NCI-H524 (cell line): ENCODE measurements at places on chromosomes 12 and 14.

DNA sequence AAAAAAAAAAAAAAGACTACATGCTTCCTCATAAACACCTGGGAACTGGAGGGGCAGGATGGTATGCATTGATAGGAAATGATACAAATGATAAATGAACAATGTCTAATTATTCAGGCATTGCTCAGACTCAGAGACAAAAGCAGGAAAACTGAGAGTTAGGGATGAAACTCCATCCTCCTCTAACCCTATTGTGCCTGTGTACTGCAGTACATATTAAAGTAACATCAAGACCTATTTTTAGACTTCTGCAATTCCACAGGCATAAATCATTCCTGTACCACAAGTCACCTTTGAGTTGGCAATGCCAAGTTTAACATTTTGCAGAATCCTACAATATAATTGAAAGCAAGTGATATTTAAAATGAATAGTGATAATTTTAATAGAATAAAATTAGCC is 156.5 kb upstream of the USP15 start:
- no peak for DNase-seq

DNA sequence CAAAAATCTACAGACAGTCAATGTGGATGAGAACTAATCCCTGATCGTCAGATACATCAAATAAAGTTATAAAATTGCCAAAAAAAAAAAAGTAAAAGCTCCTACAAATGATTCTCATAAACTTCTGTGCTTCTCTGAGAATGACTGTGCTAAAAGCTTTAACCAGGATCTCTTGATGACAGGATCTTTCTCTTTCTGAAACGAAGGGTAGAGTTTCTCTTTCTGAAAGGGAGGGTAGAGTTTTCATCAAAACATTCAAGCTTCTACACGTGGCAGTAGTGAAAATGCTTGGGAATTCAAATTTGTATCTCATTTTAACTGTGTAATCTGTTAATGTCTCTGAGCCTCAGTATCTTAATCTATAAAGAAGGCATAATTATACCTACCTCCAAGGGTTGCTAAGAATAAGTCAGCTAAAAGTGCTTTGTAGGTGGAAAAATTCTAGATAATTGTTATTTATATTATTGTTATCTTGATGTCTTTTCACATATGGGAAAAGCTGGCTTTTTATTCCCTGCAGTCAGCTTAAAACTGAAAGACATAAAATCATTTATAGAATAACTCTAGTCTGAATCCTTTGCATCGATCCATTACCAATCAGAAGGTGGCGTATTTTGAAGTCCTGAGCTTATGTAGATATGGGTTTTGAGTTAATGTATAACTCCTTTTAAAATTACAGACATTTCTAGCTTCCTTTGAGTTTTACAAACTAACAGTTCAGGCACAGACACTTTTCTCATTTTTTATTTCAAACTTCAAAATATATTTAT is 157.4 kb downstream of the DACT1 start:
- DNase-seq, result no peak

- no peak for DNase-seq
These were observed 876.3 kb upstream of the FOXG1 start for GRCh38 chr14:27890259-27890658.

DNA sequence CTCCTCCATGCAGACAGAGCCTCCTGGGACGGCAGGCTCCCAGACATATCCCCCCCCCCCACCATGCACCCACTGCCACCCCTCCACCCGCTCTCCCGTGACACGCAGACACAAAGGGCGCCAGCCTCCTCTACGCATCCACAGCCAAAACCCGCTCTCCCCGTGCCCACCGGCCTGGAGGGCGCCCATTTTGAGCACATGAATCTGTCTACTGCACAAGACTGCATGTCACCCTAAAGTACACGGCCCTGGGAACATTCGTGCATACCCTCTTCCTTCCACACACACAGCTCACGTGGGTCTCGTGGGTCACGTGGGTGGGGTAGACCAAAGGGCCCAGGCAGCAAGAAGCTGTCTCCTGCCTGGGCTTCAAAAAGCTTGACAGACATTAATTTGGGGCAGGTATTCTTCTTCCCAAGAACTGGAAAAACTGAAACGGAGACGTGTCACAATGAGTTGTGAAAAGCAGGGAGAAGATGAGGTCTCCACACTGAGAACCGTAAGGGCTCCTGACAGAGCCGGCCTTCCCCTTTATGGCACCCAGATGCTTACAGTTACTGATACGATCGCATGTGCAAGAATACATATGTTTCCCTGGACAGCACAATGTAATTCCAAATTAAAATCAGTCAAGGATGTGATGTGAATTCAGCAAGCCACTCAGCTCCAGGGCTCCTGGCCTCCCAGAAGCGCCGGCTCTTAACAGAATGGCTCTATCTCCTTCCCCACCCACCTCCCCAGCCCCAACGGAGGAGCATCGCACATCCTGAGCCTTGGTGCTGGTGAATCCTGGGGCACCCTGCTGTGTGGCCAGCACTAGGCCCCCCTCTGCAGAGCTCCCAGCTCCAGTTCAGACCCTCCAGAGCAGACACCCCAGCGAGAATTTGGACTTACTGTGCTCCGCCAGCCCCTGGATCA is 1.9 kb downstream of the TGFB3 start:
- DNase-seq, result no peak

DNA sequence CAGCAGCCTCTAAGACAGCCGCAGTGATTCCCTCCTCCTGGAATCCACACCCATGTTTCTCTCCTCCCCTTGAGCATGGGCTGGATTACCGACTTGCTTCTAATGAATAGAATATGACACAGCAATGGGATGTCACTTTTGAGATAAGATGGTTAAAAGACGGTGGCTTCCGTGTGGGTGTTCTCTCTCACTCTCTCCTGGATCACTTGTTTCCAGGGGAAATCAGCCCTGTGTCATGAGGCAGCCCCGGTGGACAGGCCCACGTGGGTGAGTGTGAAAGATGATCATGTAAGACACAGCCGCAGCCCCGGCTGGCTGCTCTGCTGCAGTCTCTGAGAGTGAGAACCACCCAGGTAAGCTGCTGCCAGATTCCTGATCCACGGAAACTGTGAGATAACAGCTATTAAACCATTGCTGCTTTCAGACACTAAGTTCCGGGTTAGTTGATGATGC is 10.7 kb downstream of the MOAP1 start:
- DNase-seq, result peak; percentile 86

DNA sequence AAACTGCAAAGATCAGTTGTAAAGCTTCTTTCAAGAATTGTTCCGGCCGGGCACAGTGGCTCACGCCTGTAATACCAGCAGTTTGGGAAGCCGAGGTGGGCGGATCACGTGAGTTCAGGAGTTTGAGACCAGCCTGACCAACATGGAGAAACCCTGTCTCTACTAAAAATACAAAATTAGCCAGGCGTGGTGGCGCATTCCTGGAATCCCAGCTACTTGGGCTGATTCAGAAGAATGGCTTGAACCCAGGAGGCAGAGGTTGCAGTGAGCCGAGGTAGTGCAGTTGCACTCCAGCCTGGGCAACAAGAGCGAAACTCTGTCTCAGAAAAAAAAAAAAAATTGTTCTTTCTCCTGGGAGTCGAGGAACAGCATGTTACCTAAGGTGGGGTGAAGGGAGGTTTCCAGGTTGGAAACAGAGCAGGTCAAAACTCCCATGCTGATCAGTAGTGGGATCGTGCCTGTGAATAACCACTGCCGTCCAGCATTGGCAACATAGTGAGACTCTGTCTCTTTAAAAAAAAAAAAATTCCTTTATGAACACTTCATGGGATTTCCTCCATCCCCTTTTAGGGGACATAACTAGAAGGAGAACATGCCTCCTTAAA is 13.9 kb downstream of the FBXO34 start:
- no peak for DNase-seq

GRCh38 chr14:34181338-34181737 is 230.5 kb upstream of the EGLN3 start:
- DNase-seq, result no peak

DNA sequence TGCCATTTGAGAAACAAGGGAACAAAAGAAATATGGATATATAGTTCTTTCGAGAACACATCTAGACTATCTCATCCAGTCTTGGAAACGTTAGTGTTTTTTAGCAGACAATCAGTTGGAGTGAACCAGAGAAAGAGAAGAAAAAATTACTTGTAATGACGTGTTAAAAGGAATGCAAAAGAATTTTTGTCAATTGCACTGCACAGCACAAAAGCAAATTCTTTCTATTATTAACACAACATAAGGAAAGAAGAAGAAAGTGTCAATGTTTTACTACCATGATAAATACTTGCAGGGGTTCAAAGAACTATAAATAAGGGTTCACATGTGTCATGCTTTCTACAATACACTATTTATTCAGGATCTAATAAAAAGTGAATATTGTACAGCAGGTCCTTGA is 27.5 kb upstream of the GSG1 start:
- no peak for DNase-seq

DNA sequence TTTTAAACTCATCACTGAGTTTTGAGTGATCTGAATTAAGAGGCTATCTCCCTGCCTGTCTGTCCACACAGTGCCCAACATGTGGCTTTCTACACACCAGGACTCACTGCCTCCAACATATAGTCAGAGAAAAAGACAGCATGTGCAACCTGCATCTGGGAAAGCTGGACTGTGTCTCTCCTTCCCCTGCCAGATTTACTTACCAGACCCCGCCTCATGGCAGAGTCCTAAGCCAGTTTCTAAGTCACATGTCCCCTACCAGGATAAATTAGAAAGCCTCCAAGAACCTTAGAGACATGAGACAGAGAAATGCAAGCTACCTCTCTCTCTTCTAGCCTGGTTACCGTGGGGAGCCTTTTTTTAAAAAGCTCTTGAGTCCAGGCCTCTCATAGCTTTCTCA is 2.7 kb upstream of the HDAC7 start:
- DNase-seq, result no peak

- peak; percentile 42 for DNase-seq
These were observed 25.1 kb downstream of the PRKAB1 start for GRCh38 chr12:119692997-119693396.

DNA sequence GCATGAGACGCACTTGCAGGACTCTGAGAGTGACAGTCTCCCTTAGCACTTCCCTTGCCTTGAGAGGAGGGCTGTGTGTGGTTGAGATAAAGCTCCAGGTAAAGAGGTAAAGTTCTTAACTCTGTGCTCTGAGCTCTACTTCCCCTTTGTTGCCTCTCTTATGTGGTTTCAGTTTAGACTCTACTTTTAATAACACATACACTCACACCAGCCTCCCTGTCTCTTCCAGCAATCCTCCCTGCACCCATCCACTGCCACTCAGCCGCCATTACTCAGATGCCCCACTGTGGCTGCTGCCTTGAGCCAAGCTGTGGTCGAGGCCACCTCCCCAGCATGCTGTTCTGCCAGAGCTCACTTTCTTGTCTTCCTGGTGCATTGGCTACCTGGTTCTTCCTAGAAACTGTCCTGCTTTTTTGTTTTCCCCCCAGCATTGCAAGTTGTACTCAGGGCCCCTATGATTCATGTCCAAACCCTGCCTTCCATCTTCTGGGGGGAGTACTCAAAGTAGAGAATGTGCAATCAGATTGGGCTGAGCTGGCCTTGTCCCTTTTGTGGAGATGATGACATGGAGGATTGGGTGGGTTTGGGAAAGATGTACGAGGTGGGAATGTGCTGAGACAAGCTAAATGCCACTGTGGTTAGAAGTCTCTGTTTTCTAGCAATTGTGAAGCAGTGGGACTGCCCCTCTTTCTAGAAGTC is 115.5 kb upstream of the PARP11 start:
- DNase-seq, result no peak

GRCh38 chr14:37202265-37202664 is 4.5 kb downstream of the MIPOL1 start:
- no peak for DNase-seq

GRCh38 chr12:129145381-129145780 is 292.1 kb downstream of the GLT1D1 start:
- DNase-seq, result peak; percentile 42

GRCh38 chr12:109764123-109764522 is 50.5 kb downstream of the FAM222A start:
- DNase-seq, result peak; percentile 15

GRCh38 chr12:56668197-56668457 is 20.0 kb downstream of the PTGES3 start:
- DNase-seq, result no peak

GRCh38 chr14:23573384-23574015 is 5.1 kb downstream of the JPH4 start:
- no peak for DNase-seq

- no peak for DNase-seq
These were observed 187.0 kb downstream of the ETV6 start for GRCh38 chr12:11836282-11837151.

DNA sequence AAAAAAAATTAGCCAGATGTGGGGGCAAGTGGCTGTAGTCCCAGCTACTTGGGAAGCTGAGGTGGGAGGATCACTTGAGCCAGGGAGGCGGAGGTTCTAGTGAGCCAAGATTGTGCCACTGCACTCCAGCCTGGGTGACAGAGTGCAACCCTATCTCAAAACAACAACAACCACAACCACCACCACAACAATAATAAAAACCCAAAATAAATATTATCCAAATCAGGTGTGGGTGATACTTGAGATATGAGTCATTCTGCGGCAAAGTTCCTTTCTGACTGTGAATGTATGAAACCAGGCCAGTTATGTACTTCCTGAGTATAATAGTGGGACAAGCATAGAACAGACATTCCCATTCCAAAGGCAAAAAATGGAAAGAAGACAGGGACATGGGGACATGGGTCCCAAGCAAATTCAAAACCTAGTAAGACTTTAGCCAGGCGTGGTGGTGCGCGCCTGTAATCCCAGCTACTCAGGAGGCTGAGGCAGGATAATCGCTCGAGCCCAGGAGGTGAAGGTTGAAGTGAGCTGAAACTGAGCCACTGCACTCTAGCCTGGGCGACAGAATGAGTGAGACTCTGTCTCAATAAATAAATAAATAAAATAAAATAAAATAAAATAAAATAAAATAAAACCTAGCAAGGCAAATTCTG is 9.7 kb upstream of the ERC1 start:
- DNase-seq, result no peak

DNA sequence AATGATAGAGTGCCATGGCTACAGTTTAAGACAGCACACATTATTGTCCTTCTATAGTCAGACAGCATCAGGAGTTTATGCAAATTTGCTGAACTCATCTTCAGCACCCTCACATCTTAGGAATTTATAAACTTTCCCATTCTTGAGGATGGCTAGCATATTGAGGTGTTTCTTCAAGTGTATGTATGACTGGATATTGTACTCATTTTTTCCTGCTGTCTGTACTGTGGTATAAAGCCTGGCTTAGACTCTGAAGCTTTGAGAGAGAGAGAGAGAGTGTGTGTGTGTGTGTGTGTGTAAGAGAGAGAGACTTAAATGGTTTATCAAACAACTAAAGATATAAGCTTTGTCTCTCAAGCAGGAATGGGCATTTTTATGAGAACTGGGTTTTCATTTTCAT is 161.6 kb downstream of the PIK3C2G start:
- DNase-seq, result no peak

DNA sequence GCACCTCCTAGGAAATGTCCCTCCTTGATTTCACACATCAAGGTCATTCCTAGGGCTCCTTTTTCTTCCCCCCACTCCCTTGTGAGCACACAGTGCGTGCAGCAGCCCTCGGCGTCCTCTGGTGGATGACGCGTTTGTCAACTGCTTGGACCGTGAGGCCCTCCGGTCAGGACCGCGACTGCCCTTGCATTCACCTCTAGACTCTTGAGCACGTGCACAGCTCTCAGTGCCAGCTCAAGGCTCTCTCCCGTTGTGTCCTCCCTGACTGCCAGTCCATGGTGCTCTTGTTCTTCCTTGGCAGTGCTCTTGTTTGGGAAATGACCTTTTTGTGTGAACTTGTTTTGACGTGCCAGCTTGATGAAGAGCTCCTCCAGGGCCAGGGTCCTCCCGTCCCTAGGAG is 67.9 kb downstream of the TSPAN9 start:
- no peak for DNase-seq

GRCh38 chr12:44088647-44089046 is 252.8 kb downstream of the TMEM117 start:
- no peak for DNase-seq
